ENCODE measurements at places on chromosomes 5 and 9.

- no peak for DNase-seq
Measured at GRCh38 chr9:120726484-120726883, 12.2 kb upstream of the MEGF9 start.

GRCh38 chr5:157116483-157116954 lies 7.7 kb upstream of the HAVCR2 start:
- no peak for DNase-seq

DNA sequence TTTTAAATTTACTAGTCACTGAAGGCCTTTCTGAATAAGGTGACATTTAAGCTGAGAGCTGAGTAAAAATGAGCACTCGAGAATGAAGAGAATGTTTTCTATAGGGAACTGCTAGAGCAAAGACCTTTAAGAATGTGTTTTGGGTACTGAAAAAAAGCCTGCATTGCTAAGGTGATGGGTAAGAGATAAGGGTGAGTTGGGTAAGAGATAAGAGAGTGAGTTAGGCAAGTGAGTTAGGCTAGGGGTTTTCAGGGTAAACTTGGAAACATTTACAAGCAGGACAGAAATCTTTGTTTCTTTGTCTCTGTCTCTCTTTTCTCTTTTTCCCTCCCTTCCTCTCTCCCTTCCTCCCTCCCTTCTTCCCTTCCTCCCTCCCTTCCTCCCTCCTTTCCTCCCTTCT lies 5.6 kb downstream of the RAD23B start:
- DNase-seq, result no peak

- DNase-seq, result no peak
Measured at GRCh38 chr9:121349009-121349408, 21.0 kb downstream of the STOM start.

DNA sequence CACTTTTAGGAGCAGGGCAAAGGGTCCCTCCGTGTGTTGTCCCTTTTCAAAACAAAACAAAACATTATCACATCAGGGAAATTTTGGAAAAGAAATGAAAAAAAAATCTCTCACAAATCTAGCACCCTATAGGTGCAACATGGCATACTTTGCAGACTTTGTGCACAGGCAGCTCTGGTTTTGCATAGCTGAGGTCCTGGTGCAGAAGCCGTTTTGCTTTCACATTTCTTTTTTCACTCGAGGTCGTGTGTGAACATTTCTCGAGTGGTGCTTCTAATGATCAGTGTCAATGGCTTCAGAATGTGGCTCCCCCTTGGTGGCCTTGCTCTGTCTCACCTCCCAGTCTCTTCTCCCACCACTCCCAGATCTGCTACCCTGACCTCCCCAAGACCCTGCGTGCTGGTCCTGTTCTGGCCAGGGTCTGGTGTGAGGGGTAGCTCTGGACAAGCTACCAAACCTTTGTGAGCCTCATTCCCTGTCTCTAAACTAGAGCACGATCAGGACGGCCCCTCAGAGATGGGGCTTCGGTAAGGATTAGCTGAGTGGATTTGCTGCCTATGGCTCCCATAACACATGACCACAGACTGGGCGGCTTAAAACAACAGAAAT lies 258.0 kb downstream of the NSG2 start:
- no peak for DNase-seq

DNA sequence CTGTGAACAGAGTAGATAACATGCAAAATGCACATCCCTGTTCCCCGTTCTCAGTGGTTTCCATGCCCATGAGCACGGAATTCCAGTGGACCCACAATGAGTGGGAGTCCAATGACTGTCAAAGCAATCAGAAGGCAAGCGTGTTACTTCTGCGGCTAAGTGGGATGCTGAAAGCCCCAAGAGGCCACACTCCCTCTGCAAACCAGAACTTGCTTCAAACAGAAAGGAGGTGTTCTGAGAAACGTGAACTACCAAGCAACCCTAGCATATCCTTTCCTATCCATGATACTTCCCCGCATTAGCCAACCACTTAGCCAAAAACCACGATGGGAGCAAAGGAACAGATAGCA lies 21.7 kb upstream of the MVB12B start:
- peak; percentile 80 for DNase-seq

GRCh38 chr5:180810959-180811622 lies 8.5 kb upstream of the MGAT1 start:
- no peak for DNase-seq

DNA sequence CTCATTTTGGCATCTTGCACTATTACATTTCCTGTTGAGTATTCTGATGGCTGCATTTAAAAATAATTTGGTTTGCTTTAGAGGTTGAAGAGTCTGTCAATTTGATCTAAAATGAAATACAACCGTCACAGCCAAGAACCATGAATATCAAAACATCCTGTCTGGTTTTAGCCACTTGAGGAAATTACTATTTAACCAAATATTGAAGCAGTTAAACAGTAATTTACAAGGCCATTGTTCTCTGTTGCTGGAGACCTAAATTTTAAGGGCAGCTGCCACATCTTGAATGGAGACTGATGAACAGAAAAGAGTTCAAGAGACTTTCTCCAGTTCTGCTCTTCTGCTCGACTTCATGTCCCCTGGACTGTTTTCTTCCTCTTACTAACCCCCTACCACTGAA lies 549.4 kb downstream of the LRRC70 start:
- no peak for DNase-seq

GRCh38 chr5:97714424-97714823 lies 531.4 kb upstream of the RIOK2 start:
- peak; percentile 15 for DNase-seq

DNA sequence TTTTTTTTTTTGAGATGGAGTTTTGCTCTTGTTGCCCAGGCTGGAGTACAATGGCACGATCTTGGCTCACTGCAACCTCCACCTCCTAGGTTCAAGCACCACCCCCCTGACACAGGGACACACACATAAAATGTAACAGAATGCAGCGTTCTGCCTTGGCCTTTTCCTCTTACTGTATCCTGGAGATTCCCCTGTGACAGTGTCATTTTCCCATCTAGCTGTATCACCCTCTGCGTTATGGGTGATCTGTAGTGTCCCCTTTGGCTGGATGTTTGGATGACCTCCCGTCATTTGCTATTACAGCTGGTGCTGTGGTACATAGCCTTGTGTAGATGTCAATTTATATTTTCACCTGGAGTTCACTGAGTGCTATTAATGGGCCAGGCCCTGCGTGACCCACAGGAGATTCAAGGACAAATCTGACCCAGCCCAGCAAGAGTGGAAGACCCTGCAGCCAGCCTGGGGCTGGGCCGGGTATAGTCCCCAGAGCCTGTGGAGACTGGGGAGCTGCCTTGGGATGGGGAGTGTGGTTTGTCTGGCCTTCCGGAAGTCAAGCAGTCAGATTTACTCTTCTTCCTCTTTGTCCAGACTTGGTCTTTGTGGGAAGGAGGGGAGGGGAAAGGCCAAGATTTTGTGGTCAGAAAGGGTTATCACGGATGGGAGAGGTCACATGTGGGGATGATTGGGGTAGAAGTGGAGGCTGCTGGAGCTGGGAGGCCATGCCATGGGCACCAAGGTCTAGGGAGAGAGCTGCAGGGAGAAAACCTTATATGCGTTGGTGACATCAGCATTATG lies 43.6 kb downstream of the ERGIC1 start:
- DNase-seq, result no peak

- DNase-seq, result no peak
Measured at GRCh38 chr9:19699756-19700155, 89.1 kb downstream of the SLC24A2 start.

DNA sequence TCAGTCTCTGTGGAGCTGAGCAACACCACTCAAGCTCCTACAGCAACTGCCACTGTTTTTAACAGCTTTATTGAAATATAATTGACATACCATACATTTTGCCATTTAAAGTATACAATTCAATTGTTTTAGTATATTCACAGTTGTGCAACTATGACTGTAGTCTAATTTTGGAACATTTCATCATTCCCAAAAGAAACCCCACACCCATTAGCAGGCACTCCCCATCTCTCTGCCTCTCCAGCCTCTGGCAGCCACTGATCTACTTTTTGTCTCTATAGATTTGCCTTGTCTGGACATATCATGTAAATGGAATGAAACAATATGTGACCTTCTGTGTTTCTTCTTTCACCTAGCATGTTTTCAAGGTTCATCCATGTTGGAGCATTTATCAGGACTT lies 43.5 kb downstream of the RUSC2 start:
- DNase-seq, result no peak

DNA sequence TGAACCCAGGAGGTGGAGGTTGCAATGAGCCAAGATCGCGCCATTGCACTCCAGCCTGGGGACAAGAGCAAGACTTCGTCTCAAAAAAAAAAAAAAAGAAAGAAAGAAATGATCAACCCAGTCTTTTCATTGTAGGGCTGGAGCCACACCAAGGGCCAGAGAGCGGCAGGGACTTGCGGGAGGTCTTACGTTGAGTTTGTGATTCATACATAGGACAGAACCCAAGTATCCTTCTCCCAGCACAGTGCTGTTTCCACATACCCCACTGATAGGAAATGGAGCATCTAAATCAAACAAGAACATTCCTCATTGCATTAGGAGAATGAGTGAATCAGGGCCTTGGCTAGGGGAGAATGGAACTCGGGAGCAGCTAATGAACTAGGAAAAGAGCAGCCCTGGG lies 3.5 kb upstream of the TNIP1 start:
- no peak for DNase-seq

DNA sequence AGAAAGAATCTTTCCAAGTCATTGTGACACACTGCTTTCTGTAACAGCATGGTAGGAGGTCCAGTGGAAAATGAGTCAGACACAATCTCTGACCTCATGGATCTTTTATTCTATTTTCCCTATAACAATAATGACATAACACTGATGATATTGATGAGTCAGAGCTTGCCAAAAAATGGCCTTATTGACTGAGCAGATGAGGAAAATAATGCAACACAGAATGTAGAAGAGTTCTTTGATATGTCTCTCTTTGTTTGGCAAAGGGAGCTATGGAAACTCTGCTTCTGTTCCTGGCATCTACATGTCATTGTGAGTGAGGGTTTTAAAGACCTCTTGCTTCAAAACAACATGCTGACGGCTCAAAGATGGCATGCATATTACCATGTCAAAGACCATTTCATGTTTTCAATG lies 443.1 kb upstream of the ZNF608 start:
- no peak for DNase-seq

DNA sequence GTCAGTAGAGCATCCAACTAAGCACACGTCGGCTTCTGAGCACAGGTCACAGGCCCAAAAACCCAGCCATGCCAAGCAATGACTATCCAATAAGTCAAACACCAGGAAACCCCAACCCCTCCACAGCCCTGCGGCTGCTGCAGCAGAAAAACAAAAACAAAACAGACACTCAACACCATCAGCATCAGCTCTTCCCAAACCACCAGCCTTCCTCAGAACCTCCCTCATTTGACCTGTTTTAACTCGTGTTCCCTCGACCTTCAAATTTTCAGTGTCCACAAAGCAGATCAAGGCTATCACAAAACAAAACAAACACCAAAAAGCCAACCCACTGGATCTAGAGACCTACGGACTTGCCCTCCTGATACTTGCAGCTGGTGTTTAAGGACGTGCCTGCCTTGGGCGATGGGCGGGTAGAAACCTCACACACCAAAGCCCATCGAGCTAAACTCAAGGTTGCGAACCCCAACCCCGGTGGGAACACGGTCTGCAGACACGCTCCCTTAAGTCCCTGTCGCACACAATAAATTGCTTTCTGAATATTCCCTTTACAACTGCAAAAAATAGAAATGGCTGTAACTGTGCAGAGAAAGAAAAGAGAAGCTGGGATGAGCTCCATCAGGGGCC lies 247.1 kb upstream of the ANKRD55 start:
- no peak for DNase-seq

DNA sequence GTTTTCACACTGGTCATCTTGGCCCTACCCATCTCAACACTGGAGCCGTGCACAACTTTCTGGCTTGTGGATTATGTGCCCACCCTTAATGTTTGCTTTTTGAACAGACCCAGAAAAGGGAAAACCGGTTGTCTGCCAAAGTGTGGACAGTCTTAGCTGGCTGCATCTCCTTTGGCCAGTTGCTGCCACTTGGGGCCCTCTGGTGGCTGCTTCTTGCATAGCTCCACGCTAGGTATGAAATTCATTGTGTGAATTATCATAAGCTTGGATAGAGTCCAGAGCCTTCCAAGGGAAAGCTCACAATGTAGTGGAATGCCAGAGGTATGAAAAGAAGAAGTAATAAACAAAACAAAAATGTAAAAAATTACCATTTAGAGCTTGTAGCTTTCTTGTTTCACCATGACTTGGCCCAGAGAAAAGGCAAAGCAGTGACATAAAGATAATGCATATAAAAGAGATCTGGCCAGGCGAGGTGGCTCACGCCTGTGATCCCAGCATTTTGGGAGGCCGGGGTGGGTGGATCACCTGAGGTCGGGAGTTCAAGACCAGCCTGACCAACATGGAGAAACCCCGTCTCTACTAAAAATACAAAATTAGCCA lies 12.5 kb upstream of the SLC36A3 start:
- DNase-seq, result peak; percentile 90

DNA sequence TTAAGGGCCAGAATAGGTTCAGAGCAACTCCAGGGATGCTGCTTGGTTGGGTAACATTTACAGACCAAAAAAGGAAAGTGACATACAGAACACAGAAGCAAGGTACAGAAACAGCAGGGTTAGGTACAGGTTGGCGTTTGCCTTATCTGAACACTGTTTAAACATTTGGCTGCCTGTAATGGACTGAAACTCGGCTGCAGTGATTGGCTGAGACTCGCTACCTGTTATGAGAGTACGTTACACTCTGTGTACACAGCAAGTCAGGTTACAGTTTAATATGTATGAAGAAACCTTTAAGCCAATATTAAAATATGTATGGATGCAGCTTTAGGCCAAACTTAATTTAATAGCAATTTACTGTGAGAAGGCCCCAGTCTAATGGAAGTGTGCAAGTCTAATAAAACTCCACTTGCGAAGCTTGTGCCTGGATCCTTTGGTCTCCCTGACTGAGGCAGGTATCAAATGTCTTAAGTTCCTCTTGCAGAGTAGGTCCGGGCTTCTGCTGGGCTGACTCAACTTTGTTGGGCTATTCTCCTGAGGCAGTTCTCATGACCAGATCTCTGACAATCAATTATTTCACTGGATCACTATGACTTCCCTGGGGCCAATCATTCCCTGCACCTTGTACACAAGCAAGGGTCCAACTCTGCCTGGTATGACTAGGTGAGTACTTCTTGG lies 204.9 kb downstream of the ZNF462 start:
- no peak for DNase-seq

GRCh38 chr9:83447351-83447750 lies 90.8 kb downstream of the FRMD3 start:
- no peak for DNase-seq
